ENCODE measurements at places on chromosomes 12 and 14.

DNA sequence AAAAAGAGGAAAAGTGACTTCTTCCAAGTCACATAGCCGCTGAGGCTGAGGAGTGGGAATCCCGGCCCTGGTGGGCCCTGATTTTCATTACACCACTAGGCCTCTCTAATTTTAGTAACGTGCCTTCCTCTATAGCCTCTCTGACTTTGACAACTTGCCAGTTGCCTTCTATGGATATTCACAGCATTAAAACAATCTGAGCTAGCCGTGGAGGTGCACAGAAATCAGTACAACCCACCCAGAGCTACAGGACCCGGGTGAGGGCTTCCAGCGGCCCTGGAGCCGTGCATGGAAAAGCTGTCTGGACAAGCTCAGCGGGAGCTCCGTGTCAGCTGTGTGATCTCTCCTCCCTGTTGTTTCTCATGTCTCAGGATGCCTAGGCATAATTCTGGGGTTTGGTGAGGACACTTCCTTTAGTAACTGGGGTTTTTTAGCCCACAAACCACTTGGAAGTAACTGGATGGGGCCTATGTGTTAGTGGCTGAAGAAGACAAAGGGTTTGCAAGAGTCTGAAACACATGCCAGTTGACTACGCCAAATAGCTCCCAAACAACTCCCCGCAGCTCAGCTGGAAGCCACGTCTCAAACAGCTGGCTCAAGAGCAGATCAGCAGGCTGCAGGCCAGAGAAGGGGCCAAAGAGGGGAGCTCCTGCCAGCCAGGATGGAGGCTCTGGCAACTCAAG is 53.0 kb downstream of the SSH1 start:
- DNase-seq = no peak

DNA sequence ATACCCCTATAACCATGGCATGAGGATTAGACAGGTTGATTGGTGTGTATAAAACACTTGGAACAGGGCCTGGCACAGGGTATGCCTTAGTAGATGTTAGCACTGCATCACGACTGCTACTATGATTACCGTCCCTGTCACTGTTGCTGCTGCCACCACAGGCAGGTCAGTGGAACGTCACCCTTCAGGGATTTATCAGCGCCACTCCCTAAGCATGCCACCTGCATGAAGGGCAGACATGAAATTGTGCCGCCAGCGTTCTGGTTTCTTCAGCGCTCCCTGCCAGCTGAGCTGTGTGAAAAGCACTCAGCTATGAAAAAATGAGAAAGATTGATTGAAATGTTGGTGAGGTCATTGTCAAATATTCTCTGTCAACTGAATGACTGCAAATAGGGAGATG is 477.0 kb downstream of the DPF3 start:
- DNase-seq = no peak

GRCh38 chr12:54857406-54857805 is 3.1 kb downstream of the MUCL1 start:
- no peak for DNase-seq

DNA sequence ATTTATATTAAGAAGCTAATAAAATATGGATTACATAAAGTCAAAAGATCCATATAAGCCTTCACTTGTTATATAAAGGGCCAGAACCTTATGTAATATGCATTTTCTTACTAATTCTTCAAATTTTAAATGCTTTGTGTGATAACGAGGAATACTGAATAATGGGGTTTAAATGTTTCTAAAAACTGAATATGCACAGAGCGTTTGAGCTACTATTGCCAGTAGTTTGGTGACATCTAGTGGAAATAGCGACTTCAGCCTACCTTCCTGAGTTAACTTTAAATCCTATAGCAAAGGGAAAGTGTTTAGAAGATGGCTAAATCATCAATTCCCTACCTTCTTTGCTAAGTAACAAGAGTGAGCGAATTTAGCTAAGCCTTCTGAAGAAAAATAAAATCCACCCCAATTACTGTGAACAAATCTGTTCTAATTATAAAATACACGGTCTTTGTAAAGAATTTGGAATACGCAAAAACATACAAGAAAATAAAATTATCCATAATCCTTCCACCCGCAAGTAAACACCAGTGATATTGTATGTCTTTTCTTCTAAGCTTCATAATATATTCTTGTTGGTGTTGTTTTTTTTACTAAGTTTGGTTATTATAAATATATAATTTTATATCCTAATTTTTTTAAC is 115.5 kb upstream of the G2E3 start:
- DNase-seq = no peak

DNA sequence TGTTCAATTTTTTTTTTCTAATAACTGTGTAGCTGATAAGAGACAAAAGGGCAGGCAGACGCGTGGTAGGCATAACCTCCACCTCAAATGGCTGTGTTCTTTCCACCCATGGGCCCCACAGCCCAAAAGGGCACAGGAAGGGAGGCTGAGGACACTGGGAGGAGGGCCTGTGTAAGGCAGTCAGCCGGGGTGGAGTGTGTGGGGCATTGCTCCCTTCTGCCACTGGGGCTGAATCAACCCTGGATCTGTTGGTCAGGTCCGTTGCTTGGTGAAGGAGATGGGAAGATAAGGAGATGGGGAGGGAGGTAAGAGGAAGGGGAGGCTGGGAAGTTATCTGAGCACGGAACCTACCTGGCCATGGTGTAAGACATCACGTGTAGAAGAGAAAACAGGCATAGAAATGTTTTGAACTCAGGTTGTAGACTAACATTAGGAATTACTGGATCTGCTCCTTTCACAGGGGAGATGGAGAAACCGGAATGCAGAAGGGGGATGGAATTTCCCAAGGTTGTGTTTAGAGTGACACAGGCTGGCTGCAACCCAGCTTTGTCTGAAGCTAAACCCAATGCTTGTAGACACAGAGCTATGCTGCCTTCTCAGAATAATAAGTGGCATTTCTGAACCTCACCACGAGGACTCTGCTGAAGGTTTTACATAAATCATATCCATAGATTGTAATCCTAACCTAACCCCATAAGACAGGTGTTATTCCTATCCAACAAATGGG is 138.5 kb upstream of the NOS1 start:
- DNase-seq = no peak

DNA sequence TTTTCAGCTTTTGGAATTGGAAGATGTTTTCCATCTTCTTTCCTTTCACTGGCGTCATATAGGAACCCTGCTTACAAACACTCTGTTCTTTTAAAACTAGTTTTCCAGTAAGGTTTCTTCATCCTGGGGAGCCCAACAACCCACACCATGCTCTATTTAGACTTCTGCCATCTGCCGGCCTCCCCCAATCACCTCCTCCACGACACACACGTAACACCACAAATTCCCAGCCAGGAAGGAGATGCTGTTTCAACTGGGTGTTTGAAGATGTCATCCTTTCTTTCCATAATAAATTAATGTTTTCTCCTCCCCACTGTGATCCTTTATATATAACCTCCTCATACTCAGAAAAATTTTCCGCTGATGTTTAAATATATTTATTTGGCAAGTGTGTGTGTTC is 231.4 kb upstream of the DDHD1 start:
- DNase-seq = no peak

DNA sequence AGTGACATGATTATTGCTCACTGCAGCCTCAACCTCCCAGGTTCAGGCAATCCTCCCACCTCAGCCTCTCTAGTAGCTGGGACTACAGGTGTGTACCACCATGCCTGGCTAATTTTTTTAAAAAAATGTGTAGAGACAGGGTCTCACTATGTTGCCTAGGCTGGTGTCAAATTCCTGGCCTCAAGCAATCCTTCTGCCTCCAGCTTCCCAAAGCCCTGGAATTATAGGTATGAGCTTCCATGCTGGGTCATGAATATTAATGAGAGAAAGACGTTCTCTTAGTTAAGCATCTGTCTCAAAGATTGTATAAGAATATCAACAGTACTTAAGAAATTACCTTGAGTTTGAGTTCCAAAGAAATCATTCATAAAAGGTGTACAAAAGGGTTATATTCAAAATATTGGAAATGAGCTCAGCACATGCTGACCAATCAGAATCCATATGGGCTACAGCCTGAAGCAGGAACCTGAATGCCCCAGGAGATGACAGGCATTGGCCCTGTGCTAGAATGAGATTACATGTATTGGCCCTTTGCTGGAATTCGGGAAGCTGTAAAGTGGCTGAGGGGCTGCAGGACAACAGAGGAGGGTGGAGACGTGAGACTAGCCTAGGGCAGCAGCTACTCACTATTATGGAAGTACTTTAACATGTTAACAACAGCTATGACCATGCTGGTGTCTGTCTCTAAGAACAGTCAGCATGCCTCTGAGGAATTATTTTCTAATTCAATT is 157.0 kb upstream of the CPNE8 start:
- DNase-seq = no peak

DNA sequence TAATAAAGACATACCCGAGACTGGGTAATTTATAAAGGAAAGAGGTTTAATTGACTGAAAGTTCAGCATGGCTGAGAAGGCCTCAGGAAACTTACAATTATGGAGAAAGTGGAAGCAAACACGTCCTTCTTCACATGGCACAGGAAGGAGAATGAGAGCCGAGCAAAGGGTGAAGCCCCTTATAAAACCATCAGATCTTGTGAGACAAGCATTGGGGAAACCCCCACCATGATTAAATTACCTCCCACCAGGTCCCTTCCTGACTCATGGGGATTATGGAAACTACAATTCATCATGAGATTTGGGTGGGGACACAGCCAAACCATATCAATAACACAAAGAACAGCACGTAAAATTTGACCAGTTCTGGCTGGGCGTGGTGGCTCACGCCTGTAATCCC is 85.6 kb upstream of the ATF7IP start:
- DNase-seq = no peak

- no peak for DNase-seq
These were observed 47.9 kb downstream of the FGD6 start for GRCh38 chr12:95169368-95169767.

DNA sequence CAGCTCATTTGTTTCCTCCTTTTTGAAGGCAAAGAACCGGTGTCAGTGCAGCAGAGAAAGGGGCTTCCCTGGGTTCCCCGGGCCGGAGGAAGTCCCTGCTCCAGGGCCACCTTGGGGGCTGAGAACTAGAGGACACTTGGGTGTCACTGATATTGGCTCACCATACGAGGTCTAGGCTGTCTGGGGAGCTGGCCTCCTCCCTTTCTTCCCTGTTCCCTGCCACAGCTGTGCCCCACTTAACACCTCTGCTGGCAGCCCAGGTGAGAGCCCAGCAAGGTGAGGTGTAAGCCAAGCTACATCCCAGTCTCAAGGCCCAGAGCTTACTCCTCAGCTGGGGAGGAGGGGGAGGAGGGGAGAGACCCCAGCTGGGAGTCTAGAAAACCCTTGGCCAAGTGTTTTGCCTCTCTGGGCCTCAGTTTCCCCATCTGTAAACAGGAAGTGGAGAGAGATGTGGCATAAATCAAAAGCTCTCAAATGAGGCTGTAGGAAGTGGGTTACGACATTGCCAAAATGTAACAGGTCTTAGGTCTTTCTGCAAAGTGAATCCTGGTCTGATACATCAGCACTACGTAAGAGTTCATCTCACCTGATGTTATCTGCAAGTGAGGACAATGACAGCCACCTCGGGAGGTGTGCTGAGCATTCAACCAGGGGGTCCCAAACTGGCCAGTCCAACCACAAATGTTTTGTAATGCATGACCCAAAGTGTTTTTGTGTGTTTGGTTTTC is 25.5 kb downstream of the RASAL1 start:
- no peak for DNase-seq

GRCh38 chr14:95482627-95483308 is 33.7 kb downstream of the SYNE3 start:
- no peak for DNase-seq

DNA sequence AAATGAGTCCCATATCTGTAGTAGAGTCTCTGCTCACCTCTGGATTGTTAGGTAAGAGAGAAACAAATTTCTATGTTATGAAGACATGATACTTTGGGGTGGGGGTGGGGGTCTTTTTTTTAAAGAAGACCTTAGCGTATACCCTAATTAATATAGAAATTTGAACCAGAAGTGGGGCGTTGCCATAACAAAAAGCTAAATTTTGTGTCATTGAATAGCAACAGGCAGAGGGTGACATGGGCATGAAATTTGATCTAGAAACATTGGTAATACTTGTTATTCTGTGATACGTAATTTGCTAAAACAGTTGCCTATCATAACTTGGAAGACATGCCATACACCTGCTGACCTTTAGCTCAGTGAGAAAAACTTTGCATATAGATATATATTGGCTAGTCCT is 92.3 kb upstream of the SLC38A2 start:
- DNase-seq = no peak

GRCh38 chr14:59482541-59483331 is 1.5 kb downstream of the L3HYPDH start:
- no peak for DNase-seq

- DNase-seq = no peak
These were observed 5.5 kb downstream of the CSRNP2 start for GRCh38 chr12:51077930-51078329.

GRCh38 chr12:3972576-3972975 is 99.4 kb upstream of the PARP11 start:
- DNase-seq = no peak

GRCh38 chr12:64890873-64891468 is 66.5 kb downstream of the TBC1D30 start:
- no peak for DNase-seq
